Esophagus squamous epithelium (tissue), 5 donors: ENCODE measurements at places on chromosomes 3 and 15.

DNA sequence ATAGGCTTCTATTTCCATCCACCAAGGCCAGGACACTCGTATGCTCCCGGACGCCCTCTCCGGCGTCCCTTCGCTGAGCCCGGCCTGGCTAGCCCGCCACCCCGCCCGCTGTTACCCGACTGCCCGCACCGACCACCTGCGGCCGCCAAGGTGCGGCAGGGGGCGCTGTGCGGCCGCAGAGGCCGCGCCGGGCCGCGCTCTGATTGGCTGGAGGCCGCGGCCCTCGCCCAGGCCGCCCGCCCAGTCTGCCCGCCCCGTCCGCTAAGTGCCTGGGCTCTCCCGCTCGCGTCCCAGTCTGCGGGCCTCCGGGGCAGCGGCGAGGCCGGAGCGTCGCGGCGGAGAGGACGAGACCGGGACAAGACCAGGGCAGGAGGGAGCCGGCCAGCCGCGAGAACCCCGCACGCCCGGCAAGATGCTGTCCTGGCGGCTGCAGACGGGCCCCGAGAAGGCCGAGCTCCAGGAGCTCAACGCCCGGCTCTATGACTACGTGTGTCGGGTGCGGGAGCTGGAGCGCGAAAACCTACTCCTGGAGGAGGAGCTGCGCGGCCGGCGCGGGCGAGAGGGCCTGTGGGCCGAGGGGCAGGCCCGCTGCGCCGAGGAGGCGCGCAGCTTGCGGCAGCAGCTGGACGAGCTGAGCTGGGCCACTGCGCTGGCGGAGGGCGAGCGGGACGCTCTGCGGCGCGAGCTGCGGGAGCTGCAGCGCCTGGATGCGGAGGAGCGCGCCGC is at the start of gene SYNM:
SYNM (plus strand) TSS at position 293 of the 726 bp plus-strand sequence; CDS start at position 413, 120 bp downstream.
- no peak for DNase-seq

- no peak for DNase-seq
These were observed 20.0 kb downstream of the DHX36 start for GRCh38 chr3:154304116-154304786.

DNA sequence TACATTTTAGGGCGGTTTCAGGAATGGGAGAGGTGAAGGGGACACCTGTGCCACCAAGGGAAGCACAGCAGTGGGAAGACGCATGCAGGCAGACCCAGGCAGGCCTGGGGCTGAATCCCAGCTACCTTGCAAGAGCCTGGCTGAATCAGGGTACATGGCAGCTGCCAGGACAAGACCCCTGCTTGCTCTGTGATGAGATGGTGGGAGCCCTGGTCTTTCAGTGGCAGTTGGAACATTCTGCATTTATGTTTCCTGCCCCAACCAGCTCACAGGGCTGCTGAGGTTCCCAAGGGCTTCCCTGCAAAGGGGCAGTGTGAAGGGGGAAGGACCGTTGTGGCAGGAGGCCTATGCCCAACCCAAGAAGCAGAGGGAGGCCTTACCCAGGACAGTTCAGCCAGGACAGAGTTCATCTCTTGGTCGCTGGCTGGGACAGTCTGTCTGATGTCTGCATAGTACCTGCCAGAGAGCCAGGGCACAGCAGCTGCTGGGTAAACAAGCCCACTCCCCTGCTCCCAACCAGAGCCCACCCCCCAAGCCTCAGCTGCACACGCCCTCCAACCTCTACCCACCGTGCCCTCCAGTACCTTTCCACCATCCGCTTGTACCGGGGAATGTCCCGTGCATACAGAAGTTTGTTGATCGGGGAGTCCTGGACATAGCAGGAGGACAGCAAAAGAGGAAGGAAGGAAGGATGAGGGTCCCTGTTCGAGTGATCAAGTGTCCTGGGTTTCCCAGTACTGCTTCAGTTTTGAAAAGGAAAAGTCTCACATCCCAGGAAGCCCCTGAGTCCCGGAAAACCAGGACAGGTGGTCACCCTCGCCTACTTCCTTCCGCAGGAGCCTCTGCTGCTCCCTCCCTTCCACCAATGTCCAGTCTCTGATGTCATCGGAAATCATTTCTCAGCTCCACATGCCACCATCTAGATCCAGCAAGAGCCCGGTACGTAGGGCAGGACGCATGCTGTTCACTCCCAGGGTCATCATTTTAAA is 23.1 kb downstream of the PLXNB1 start:
- DNase-seq: no peak

- no peak for DNase-seq
These were observed 28.5 kb upstream of the GCNT3 start for GRCh38 chr15:59583088-59583487.

- DNase-seq: no peak
These were observed 571.6 kb upstream of the CCDC54 start for GRCh38 chr3:106805625-106806024.

DNA sequence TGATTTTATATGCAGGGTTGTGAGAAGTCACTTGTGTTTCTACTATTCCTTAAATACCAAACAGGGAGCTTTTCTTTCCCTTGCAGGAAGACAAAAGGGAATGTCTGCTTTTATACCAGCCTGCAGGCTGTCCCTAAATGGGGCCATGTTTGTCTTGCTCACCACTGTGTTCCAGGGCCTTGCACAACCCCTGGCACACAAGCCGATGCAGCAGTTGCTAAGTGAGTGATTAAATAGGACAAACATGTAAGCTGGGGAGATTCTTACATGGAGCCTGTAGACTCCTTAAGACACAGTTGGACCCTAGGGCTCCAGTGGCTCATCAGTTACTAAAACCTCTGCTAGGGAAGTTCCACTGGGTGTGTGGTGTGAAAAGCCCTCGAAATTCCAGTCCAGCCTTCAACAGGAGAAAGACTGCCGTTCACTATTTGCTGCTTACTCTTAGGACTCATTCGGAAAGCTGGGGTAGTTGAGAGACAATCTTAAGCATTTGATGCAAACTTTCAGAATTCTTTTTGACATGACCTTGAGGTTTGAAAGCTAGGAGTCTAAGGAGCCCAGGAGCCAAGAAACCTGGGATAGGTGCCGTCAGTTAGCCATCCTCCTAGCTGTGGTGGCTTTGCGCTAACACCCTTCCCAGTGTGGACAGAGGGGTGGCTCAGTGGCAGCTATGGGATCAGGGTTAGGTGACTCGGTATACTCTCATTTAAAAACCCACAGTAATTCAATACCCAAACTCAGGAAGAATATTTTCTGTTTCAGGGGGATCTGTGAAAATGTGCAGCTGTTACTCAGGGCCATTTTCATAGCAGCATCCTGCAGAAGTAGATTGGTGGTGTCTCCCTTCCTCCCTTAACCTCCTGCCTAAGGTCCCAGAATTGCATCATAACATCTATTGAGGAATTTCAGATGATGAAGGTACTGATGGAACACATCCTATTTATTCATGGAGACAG is 39.1 kb downstream of the SYNM start:
- DNase-seq: no peak

- no peak for DNase-seq
These were observed 20.0 kb upstream of the TEX55 start for GRCh38 chr3:119125742-119126504.

DNA sequence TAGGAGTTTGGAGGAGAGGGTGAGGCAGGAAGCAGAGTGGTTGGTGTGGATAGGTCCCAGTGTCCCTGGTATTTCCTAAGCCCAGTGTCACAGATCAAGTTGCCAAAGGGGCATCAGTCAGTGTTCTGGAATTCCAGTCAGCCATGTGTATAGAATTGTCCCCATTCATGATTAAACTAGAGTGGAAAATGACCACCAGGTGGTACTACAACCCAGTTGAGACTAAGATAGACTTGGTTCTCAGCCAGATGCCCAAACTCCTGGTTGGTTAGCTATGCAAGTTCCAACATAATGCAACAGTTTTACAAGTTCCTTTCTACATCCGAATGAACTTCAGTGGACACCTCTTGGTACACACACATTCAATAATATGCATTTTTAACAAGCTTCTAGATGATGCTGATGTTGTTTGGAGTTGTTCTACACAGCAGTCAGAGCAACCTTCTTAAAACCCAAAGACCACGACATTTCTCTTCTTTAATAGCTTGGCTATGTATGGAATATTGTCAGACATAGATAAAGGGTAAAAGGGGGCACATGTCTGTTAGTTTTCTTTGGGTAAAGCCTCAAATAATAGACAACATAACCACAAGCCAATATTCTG is 8.4 kb upstream of the ATR start:
- no peak for DNase-seq

- no peak for DNase-seq
These were observed 258.7 kb upstream of the TGFBR2 start for GRCh38 chr3:30347679-30348216.

DNA sequence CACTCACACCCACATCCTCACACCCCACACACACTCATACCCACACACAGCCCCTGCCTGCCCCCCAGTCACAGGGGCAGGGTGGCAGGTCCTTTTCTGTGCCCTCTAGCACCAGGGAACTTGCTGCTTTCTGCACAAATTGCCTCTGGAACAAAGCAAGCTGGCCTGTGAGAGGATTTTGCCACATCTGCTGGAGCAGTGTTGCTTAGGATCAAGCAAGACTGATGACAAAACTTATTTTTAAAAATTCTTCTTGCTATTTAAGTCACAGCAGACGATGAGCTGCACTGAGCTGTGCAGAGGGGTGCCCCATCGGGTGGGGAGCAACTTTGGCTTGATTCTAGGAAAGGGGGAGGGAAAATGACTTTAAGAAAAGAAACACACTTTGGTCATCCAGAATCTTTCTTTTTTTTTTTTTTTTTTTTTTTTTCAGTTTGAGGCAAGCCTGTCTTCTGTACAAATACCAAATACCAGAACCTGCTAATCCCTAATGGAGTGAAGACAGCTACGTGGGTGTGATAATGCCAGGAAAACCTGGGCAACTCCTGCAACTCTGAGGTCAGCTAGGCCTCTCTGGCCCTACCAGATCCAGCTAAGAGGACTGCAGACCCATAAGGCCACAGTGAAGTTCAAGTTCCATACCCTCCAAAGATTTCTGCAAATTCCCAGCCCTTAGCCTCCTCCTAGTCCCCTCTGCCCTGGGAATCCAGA is 195.3 kb downstream of the ABHD5 start:
- no peak for DNase-seq

DNA sequence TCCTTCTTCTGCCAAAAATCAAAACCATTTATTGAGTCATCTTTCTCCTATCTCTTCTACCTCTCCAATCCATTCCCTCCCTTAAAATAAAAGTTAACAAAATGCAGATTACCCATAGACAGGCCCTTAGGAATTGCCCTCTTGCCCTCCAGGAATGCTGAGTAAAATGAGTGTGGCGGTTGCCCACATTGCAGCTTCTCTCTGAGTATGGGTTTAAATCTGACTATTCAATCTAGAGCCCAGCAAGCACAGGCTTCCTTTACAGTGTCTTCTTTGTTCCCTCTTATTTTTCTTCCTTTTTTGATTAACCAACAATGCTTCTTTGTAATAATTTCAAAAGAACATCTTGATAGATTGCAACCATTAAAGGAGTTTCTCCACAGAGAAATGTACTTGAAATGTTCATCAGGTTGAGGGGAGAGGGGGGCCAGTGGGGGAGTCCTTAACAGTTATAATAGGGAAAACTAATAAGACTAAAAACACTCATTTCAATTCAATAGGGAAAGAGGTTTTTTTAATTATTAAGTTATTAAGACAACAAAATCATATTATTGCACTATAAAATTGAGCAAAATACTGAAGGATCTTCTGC is 135.3 kb upstream of the LMCD1 start:
- DNase-seq: no peak

DNA sequence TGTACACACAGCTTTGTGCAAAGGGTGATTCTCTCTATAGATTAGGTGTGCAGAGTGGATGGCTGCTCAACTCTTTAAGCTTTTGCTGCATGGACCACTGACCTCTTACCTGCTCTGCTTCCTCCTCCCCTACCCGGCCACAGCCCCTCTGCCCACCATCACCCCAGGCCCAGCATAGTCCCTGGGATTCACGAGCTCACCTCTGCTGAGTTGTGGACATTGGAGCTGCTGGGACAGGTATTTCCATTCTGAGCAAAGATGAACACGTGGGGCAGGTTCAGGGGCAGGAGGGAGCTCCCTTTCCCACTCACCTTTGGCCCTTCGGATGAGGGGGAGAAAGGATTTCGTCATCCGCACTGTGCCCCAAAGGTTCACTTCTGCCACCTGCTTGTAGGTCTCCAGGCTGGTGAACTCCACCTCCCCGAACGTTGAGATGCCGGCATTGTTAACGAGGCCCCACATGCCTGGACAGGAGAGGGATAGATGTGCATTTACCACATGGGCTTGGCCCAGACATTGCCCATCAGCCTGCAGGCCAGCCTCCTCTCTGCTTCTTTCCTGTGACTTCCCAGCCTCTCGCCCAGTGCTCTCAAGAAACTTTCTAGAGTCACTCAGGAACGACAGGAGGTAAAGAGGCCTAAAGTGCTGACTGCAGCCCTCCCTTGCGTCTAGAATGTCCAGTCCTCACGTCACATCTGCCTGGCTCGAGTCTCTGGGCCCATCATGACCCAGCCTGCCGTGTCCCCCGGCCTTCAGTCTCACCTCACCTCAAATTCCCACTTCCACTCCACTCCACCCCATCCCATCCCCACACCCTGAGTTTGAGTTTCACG is 41.6 kb downstream of the BDH1 start:
- no peak for DNase-seq

GRCh38 chr3:129453732-129454131 is 13.7 kb downstream of the IFT122 start:
- no peak for DNase-seq

GRCh38 chr3:195023576-195023975 is 247.4 kb downstream of the XXYLT1 start:
- DNase-seq: no peak

- DNase-seq: no peak
These were observed 145.5 kb downstream of the TIGIT start for GRCh38 chr3:114439284-114439683.

GRCh38 chr3:157042226-157042625 is 117.7 kb downstream of the CCNL1 start:
- no peak for DNase-seq

GRCh38 chr15:39710681-39711080 is 72.0 kb downstream of the FSIP1 start:
- no peak for DNase-seq

- DNase-seq: no peak
These were observed 64.3 kb downstream of the CASR start for GRCh38 chr3:122247825-122248185.

DNA sequence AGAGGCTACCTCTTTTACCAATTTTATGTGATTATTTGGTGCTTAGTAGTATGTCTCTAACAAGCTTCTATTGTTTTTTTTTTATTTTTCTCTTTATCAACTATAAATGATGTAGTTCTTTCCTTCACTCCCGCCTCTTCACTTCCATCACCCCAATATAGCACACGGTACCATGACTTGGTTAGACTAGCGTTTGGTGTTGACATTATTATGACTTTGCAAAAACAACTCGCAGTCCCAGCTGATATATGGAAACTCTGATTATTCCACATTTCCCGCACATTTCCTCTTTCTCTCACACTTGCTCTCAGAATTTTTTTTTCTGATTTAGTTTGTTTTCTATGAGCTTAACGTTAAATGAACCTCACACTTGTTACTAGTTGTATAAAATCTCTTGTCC is 162.2 kb downstream of the GREM1 start:
- DNase-seq: no peak

- no peak for DNase-seq
These were observed 307.7 kb upstream of the KCNH8 start for GRCh38 chr3:18840535-18841137.
